ENCODE measurements at places on chromosomes 13 and 19.

DNA sequence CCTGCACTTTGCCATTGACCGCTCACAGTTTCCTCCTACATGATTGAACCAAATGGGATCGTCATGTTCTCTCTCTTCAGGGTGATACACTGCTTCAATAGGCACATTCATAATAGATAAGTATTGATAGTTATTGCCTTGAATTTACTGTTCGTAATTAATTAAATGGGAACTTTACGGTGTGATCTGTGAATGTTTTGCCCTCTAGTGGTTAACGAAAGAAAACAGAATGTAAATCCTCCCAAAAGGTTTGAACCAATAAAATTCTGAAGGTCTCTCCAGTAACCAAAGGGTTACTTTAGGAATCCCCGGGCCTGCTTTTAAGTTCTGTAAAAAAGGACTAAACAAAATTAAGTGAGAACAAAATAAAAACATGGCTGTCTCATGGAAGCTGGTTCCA is 389.3 kb downstream of the DACH1 start:
- no peak for DNase-seq

DNA sequence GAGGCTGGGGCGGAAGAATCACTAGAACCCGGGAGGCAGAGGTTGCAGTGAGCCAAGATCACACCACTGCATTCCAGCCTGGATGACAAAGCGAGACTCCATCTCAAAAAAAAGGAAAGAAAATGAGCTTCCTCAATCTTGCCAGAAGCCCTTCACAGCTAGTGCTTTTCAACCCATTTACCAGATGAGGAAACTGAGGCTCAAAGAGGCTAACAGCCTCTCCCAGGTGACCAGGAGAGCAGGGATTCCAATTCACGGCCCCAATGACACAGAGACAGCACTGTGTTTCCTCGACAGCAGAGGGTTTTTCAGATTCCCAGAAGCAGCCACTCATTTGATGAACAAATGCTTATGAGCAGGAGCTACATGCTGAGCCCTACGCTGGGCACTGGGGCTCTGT is 3.2 kb downstream of the UPK1A start:
- no peak for DNase-seq

- DNase-seq, result no peak
Measured at GRCh38 chr13:104043184-104043583, 977.0 kb upstream of the SLC10A2 start.

DNA sequence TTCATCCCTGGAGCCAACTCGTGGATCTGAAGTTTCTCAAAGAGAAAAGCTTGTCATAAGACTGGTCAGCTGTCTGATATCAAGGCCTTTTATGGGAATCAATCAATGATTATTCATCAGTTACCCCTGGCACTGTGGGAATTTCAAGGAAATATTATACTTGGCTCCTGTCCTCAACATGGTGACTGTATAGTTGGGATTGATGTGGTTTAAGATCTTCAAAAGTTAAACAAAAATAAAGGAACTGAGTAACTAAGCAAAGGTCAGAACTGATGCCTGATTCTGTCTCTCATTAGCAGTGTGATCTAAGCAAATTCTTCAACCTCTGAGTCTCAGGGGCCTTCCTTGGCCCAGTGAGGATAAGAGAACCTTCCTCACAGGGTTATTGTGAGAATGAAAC is 22.2 kb upstream of the SERPINE3 start:
- DNase-seq, result no peak

- DNase-seq, result no peak
Measured at GRCh38 chr19:30516531-30516930, 144.3 kb downstream of the ZNF536 start.
